Activated effector memory CD4-positive, alpha-beta T cell treated with Interleukin-2 at 50 U/mL for 16 hours (primary cell): ENCODE measurements at places on chromosomes 4 and X.

DNA sequence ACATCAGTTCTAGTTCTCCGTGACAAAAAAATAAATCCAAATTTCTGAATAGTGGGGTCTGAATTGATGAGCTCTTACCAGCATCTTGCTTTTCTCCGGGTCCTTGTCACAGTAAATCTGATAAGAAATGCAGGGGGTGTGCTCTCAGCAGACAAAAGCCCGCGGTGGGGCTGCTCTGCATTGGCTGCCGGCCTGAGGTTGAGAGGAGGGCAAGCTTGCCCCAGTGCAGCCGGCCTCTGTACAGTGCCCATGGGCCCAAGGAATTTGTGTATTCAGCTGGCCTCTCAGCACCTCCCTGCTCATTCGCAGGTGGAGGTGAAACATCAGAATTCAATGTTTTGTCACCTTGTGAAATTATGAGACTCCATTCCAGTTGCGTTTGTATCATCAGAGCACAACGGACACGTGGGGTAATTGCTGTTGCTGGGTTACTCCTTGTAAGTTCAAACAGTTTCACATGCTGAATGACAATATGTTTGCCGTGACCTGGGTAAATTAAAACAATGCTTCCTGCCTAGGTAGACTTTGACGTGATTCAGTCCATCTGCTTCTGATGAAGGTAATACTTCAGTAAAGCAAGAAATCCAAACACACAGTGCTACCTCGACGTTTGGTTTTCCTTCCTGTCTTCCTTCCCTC is 596.4 kb downstream of the MID1IP1 start:
- no peak for DNase-seq

- no peak for DNase-seq
Observed at GRCh38 chr4:14856062-14856933, 146.0 kb upstream of the CPEB2 start.

DNA sequence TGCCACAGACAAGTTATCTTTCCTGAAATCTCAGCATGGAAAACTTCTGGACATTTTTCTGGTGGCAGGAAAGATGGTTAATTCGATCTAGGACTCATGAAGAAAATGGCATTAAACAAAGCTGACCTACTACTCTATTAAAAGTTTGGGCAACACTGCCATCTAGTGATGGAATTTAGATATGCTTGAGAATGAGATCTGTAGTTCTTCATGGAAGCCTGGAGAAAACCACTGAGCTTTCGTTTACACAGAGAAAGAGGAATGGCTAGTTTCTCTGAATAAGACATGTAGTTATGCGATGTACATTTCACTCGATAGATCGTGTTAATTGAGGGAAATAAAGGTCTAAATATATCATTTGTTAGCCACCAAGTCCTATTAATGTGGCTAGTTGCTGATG is 51.7 kb upstream of the CHRDL1 start:
- no peak for DNase-seq

GRCh38 chrX:53080628-53081580 is 1.3 kb upstream of the TSPYL2 start:
- no peak for DNase-seq

GRCh38 chr4:7381221-7381889 is 53.4 kb downstream of the PSAPL1 start:
- no peak for DNase-seq

DNA sequence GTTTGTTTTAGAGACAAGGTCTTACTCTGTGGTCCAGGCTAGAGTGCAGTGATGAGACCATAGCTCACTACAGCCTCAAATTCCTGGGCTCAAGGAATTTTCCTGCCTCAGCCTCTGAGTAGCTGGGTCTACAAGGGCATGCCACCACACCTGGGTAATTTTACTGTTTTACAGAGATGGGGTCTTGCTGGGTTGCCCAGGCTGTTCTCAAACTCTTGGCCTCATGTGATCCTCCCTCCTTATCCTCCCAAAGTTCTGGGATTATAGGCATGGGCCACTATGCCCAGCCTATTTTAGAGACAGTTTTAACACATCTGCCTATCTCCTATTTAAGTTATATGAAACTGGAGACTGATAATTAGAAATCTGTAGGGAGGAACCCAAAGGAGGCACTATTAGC is 53.8 kb downstream of the SPRY1 start:
- DNase-seq: no peak

DNA sequence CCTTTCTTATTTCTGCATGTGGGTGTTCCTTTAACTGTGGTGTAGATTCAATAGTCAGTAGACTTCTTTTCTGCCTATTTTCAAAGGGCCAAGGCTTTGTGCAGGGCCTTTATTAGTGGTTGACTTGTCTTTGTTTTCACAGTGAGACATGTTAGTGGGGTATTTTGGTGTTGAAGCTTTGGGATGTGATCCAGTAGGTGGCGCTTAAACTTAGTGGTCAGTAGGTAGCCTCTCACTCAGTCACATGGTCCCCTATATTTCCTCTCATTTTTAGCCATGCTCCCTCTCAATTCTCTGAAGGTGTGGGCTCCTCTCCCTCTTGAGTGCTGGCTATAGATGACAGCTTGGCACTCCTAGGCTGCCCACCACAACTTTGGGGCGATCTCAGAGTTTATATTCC is 23.4 kb upstream of the SLC10A7 start:
- DNase-seq: no peak

GRCh38 chr4:165692082-165692481 is 181.0 kb upstream of the TLL1 start:
- no peak for DNase-seq

DNA sequence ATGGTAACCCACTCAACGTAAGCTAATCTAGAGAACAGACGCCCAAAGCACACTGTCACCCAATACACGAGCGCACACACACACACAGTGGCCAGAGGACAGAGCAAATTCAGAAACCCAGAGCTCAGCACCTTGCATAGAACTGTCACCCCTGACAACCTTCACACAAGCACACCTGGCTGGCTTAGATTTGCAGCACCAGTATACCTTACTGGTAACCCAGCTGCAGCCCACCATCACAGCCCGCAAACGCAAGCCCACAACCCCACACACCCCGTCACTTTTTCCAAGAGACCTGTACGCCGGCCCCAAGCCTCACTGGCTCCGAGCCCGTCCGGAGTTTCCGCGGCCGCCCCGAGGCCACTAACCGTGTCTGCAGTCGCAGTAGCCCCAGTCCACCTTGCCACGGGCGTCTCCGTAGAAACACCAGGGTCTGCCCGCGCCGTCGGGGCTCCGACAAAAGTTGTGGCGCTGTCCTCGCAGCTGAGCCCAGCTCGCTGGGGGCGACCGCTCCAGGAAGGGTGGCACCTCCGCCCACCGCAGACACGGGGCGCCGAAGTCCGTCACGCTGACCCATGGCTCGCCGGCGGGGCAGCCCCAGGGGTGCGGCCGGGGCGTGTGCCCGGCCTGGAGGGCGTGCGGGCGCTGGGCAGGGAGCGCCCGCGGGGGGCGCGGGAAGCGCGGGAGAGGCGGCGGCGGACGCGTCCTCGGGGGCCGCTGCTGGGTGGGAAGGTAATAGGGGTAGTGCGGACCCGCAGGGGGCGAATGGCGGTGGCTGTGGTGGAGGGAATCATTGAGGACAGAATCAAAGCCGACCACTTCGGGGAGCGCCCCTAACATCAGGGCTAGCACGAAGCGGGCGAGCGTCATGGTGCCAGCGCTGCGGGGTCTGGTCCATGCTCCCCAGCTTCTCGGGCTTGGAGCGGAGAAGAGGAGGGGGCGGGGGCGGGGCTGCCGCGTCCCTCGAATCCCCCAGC is 664 bp downstream of the PRSS12 start:
- DNase-seq: no peak

DNA sequence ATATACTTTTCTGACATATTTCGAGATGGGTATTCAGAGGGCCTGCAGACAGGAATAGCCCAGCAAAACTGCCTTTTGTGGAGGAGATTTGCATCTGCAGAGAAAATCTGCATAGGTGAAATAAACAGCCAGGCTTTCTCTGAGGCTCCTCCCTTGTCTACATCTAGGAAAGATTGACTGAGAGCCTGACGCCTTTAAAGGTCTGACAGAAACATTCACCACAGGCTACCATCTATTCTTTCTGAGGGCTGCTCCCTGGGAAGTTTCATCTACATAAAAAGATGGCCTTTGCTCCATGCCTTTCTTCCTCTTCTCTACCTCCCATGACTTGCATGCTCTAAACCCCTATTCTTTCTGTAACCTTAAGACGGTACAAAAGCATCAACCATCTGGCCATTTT is 55.0 kb upstream of the AP1S2 start:
- DNase-seq: no peak

DNA sequence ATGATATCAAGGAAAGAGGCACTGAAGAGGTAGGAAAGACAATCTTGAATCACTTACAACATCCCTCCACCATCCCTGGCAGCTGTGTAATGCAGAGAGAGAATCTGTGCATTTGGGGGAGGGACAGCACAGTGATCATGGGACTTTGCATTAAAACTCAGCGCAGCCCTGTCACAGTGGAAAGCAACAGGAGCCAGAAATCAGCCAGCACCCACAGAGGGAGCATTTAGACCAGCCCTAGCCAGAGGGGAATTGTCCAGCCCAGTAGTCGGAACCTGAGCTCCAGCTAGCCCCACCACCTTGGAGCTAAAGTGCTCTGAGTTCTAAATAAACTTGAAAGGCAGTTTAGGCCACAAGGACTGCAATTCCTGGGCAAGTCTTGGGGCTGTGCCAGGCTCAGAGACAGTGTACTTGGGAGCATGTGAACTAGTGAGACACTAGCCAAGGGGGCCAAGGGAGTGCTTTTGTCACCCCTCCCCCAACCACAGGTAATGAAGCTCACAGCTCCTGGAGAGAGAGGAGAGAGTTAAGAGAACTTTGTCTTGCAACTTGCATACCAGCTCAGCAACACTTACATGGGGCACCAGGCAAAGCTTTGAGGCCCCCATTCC is 83.9 kb upstream of the FAM241A start:
- DNase-seq: no peak

- DNase-seq: no peak
Observed at GRCh38 chr4:181810711-181811110, 432.5 kb upstream of the TENM3 start.

GRCh38 chr4:53752124-53752523 is 160.8 kb upstream of the LNX1 start:
- no peak for DNase-seq

DNA sequence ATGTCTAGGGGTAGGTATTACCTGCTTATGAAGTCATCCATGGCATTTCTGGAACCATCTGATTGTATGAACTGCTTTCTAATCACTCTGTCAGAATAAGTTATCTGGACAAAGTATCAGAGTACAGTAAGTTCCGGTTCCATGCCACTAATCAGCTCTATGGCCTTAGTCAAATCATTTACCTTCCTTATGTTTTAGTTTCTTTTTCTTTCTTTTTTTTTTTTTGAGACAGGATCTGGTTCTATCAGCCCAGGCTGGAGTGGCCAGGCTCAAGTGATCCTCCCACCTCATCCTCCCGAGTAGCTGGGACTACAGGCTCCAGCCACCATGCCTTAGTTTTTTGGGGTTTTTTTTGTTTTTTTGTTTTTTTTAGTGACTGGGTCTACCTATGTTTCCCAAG is 11.5 kb downstream of the XIAP start:
- DNase-seq: no peak

DNA sequence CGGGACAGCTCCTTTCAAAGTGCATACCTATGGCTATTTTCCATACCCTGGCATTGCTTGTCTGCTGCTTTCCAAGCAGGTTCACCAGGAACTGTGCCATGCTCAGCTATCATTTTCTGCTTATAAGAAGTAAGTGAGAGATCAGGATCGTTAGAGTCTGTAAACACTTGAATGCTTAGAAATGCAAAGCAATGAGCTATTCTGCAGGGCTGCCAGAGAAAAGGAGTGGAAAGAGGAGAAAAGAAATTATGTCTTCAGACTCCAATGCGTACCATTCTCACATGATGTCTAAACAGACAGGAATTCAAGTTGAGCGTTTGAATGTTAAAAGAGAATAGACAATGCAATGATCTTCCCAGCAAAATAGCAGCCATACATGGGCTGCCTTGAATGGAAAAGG is 245.5 kb upstream of the SLC7A11 start:
- DNase-seq: no peak
